ENCODE measurements at places on chromosomes 6 and 20.
A peak's percentile ranks its signal among the peaks of the same experiment; 100 is the strongest.

DNA sequence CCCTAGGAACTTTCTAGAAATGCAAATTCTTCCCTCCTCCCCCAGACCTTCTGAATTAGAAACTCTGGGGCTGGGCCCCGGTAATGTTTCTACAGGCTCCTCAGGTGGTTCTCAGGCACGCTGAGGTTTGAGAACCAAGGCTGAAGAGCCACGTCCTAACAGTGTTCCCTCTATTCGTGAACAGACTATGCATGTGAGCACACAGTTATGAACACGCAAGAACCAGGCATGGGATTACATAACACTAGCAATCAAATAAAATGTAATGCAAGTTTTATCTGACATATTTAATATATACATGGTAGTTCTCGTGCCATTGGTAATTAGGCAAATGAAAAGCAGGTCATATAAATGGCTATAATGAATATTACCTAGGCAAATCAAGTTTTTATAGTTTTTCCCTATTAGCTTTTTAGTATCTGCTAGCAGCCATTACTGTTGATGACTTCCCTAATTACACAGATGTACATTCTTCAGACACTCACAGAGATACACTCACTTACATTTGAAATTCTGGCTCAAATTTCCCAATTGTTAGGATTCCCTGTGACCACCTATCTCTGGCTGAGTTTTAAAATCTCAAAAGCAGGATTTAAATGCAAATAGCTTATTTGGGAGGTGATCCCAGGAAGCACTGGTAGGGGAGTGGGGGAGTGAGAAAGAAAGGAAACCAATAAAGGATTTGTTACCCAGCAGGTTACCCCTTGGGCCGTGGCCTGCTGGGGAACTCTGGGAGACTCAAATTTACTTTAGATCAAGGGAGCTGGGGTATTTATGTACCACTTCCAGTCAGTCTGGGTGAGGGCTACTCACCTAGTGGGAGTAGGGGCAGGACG is 104.1 kb downstream of the TCP11 start:
- DNase-seq: no peak

DNA sequence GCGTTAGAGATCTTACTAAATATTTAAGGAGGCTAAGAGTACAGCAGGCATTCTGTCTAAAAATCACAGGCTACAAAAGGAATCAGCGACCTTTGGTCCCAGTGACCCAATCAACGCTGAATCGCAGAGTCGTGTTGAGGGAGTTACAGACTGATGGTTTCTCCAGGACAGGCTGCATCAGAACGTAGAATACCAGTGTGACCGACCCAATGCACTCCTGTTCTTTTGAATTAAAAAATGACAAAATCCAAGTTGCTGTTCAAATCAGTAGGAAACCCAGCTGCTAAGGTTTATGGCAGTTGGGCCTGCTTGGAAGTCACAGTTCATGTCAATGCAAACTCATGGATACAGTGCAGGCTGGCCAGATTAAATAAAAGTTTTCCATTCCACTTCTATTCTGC is 155.8 kb upstream of the AFDN start:
- DNase-seq: no peak

DNA sequence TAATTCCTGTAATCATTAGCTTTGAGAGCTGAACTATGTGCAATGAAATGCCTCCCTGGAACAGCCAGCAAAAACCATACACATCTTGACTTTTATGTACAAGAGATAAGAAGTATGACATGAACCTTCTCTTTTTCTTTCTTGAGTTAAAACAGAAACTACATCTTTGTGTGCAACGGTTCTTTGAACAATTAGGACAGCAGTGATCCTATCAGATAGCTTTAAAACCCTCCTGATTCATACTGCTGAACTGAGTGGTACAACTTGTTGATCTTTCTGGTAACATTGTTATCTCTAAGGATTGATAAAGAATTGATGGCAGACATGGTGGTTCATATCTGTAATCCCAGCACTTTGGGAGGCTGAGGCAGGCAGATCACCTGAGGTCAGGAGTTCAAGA is 43.4 kb downstream of the TRAF3IP2 start:
- no peak for DNase-seq

GRCh38 chr6:7540595-7540994 is 876 bp upstream of the DSP start:
- DNase-seq: peak; percentile 44

GRCh38 chr6:125262016-125263013 is 39.5 kb downstream of the HDDC2 start:
- no peak for DNase-seq

- peak; percentile 57 for DNase-seq
These were observed 19.5 kb upstream of the RSPH4A start for GRCh38 chr6:116596815-116597214.

GRCh38 chr20:40104959-40105358 is 584.1 kb downstream of the MAFB start:
- no peak for DNase-seq

DNA sequence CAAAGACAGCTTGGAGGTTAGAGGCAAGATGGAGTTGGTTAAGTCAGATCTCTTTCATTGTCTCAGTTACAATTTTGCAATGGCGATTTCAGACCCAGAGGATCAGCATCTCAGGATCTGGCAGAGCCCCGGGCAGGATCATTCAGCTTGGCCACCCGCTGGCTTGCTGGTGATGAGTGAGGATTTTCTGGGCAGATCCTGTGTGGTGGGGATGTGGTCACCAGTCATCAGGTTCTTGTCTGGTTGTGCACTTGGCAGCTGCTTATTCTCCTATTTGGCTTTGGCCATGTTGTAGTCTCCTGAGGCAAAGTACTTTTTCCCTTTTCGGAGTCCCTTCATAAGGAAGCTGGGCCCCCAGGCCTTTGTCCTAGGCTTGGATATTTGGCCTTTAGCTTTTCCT is 953.9 kb downstream of the KIF16B start:
- no peak for DNase-seq

- DNase-seq: no peak
These were observed 48.2 kb downstream of the HBS1L start for GRCh38 chr6:135006386-135006914.

GRCh38 chr6:43826730-43827129 is 56.7 kb downstream of the VEGFA start:
- DNase-seq: no peak

- no peak for DNase-seq
These were observed 56.2 kb downstream of the SSR1 start for GRCh38 chr6:7256785-7257184.

DNA sequence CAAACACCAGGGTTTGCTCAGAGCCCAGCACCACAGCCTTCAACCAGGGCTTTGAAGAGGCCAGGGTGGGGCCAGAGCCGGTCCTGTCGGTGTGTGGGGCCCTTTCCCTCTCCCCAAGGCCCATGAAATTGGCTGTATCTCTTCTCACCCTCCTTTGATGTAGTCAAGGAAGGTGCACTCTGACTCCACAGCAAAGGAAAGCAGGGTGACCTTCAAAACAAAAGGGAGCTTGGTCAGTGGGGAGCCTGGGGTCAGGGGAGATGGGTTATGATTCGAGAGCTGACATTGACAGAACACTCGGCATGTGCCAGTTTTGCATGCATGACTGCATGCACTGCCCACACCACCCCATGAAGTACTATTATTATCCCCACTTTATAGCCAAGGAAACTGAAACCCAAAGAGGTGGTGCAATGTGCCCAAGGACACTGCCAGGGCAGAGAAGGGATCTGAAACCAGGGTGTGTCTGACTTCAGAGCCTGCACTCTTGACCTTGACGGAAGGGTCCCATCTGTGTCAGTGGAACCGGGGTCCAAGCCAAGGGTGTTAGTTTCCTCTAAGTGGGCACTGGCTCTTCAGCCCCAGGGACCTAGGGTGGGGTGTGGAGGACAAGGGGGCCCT is 55.4 kb downstream of the RAB44 start:
- no peak for DNase-seq

DNA sequence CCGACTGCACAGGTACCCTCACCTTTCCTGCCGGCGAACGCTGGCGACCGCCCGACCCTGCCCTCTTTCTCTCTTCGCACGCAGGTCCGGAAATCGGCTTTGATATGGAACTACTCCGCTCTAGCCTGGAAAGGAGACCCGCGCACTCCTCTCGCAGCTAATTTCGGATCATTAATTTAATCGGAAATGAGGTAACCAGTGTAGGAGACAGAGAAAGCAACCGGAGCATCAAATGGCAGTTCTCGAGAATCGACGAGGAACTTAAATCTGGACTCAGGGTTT is 949 bp upstream of the ATXN1 start:
- DNase-seq: no peak

- no peak for DNase-seq
These were observed 234.7 kb upstream of the SASH1 start for GRCh38 chr6:148107911-148108310.

GRCh38 chr6:140051521-140052512 is 677.4 kb upstream of the CITED2 start:
- no peak for DNase-seq

- no peak for DNase-seq
These were observed 12.0 kb upstream of the TRMT11 start for GRCh38 chr6:125974214-125974866.

DNA sequence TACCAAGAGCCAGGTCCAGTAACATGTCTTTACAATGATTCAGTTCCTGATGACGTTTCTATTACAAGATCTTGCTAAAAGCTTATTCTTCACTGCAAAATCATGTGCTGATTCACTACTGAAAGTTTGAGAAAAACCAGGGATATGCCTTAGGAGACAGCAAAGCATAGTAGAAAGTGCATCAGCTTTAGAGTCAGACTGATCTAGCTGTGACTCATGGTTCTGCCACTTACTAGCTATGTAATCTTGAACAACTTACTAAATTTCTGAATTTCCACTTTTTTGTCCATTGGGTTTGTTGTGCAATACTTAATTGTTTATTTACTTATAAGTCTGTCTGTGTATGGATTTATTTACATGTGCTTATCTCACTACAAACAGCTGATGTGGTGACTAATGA is 198.5 kb upstream of the RSPO3 start:
- DNase-seq: no peak

DNA sequence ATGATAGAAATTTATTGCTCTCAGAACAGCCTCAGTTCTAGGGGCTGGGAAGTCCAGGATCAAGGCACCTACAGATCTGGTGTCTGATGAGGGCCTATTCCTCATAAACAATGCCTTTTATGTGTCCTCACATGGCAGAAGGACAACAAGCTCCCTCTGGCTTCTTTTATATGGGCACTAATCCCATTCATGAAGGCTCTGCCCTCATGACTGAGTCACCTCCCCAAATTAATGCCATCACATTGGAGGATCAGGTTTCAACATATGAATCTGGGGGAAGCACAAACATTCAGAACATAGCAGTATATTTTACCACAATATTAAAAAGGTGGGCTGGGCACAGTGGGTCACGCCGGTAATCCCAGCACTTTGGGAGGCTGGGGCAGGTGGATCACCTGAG is 58.5 kb upstream of the CCN6 start:
- DNase-seq: no peak

GRCh38 chr6:11012976-11013720 is 31.0 kb downstream of the ELOVL2 start:
- no peak for DNase-seq

DNA sequence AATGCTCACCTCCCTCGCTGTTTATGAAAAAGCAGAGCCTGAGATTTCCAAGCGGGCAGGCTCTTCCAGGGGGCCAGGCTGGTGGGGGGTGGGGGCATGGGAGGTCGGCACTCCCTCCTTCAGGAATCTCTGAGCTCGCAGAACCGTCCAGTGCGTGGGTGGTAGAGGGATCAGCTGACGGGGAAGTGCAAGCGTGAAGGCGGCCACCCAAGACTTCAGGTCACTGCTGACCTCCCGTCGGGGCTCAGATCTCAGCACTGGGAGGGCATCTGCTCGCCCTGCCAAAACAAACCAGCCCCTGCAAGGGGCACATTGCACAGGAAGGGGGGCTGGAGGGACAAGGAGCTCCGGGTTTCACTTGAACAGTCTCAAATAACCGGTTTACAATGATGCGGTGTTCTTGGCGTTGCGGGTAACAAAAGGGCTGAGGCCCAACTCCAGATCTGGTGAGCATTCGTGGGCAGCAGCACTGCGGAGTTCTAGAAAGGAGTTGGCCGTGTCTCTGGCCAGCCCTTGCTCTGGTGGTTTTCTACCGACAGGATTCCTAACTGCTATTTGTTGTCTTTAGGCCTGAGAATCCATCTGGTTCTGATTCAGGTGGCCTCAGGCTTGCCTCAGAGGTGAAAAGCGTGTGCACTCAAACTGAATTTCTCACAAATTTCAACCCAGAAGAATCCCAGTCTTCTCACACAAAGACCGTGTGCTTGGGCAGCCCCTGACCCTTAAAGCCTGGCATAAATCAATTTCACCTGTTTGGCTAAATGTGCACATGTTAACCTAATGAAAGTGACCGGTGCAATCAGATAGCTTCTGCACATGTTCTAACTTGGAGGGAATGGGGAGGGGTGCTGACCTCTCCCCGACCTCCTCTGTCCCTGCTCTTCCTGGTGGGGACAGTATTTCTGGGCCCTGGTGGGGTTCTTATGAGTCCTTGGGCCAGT is 191.6 kb downstream of the MYLK4 start:
- peak; percentile 65 for DNase-seq

DNA sequence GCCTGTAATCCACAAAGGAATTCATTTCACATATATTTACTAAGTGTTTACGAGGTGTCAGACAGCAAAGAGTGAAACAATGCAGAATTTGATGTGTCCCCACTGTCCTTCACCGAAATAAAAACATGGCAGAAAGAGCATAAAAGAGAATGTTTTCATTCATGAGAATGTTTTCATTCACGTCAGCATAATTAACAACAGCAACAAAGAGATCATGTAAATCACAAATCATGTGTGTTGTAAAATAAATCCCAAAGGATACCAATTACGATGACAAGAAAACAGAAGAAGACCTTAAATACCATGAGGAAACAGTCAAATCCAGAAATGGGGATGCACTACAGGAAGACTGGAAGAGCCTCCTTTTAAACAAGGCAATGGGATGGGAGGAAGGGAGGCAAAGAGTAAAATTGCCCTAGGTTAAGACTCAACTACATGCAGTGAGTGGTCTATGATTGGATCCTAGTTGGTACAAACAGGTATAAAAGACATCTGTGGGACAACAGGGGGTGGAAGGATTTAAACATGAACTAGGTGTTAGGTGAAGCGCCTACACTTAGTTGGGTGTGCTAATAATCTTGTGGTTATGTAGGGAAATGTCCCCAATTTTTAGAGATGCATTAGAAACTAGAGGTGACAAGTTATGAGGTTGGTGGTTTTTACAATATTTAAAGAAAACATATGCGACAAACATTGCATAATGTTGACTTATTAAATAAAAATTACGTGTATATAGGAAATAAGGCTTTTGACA is 1.5 kb downstream of the ZSCAN31 start:
- DNase-seq: no peak

GRCh38 chr6:95292011-95292410 is 285.3 kb upstream of the MANEA start:
- no peak for DNase-seq

DNA sequence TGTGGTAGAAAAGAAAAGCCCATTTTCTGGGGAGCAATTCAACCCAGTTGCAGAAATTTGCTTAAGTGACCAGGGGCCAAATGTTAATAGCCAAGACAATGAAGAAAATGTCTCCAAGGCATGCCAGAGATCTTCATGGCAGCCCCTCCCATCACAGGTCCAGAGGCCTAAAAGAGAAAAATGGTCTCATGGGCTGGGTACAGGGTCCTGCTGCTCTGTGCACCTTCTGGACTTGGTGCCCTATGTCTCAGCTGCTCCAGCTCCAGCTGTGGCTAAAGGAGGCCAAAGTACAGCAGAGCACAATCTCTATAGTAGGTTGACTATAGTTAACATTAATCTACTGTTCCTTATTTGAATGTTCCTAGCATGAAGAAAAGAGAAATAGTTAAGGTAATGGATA is 44.7 kb downstream of the FRK start:
- DNase-seq: no peak

- DNase-seq: no peak
These were observed 344.1 kb downstream of the CDC5L start for GRCh38 chr6:44731485-44732095.

Measured in nephron progenitor cell (in vitro differentiated cells).